Fibroblast of lung (primary cell): ENCODE measurements at places on chromosomes 13 and 19.

DNA sequence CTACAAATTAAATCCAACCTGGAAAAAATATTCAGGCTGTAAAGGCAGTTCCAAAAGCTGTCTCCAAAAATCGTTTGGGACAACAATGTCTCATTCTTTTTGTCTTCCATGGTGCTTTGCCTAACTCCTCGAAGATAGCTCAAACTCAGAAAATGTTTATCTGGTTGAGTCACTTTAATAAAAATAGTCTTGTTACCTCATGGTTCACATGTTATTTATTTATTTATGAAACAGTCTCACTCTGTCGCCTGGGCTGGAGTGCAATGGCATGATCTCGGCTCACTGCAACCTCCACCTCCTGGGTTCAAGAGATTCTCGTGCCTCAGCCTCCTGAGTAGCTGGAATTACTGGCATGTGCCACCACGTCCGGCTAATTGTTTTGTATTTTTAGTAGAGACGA, 4.9 kb upstream of the BRD4 start:
- DNase-seq: peak; percentile 62

DNA sequence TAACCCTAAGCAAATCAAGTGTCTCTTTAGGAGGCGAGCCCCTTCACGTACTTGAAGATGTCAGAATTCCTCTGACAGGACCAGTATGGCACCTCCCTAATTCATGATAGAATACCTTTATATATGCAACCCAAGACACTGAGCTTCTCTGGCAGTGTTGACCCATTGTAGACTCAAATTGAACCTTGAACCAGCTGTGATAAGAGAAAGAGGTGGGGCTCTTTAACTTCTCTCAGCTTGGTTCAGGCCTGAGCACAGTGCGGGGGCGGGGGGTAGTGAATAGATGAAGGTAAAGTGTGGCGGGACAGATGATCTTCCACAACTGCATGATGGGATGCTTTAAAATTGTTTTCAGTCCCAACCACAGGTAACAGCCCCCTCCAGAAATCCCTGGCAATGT, 12.1 kb downstream of the MBNL2 start:
- DNase-seq: no peak

DNA sequence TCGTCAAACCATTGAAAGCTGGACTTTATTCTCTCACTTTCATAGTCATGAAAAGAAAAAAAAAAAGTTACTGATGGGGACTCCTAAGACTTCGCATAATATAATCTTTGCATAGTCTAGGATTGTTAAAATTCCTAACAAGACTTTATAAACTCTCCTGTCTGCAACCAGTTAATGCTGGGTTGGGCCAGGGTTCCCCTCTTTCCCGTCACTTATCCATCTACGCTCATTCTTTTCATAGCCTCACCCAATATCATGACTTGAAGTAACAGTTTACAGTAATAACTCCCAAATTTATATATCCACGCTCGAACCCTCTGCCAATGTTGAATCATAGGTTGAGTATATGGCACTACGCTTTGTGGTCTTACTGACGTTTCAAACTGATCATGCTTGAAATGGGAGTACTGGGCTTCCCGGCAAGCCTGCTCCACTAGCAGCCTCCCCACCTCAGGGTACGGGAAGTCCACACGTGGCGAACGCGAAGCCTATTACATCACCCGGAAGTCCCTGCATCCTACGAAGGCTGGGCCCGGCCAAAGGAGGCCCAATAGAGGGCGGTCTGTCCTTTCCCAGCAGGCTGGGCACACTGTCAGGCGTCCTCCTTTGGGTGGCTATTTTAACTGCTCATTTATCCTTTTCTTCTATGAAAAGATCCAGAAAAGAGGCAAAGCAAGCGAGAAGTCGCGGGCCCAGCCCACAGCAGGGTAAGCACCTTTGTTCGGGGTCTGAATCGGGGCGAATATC, 694 bp upstream of the ZNF460 start:
- peak; percentile 99 for DNase-seq

DNA sequence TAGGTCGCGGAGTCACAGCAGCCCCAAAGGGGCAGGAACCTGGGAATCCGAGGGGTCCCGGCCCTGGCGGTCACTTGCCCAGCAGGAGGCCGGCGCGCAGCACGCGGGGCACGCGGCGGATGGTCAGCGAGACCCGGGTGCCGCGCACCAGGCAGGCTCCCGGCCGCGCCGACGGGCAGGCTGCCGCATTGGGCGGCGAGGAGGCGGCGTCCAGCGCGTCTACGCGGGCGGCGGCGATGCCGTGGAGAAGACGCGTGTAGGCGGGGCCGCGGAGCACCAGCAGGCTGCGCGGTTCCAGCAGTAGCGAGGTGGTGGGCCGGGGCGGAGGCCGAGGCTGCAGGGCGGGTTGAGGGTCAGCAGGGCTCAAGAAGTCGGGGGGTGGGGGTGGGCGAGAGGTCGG, 607 bp upstream of the SYNE4 start:
- DNase-seq: peak; percentile 67

DNA sequence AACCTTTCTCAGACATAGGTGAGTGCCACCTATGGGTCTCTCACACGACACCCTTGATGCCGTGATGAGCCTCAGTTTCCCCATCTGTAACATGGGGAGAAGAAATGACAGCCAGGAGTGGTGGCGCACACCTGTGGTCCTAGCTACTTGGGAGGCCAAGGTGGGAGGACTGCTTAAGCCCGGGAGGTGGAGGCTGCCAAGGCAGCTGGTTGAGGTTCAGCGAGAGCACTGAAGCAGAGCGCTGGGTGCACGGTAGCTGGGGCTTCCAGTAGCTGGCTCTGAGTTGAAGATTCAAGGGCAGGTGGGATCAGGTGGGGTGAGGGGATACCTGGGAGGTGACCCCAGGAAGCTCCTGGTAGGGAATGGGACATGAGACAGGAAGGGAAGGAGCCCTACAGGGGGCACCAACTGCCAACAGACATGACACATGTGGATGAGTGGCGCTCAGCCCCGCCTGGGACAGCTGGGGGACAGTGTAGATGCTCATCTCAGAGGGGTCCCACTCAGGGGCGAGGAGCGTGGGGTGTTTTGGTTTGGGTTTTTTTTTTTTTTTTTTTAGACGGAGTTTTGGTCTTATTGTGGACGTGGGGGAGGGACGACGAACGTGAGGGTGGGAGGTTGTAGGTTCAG, 6.5 kb upstream of the SSBP4 start:
- no peak for DNase-seq

GRCh38 chr19:51811344-51811743, 16.4 kb downstream of the FPR3 start:
- DNase-seq: no peak

GRCh38 chr19:36207605-36208252, 6.7 kb downstream of the ZNF565 start:
- DNase-seq: no peak

DNA sequence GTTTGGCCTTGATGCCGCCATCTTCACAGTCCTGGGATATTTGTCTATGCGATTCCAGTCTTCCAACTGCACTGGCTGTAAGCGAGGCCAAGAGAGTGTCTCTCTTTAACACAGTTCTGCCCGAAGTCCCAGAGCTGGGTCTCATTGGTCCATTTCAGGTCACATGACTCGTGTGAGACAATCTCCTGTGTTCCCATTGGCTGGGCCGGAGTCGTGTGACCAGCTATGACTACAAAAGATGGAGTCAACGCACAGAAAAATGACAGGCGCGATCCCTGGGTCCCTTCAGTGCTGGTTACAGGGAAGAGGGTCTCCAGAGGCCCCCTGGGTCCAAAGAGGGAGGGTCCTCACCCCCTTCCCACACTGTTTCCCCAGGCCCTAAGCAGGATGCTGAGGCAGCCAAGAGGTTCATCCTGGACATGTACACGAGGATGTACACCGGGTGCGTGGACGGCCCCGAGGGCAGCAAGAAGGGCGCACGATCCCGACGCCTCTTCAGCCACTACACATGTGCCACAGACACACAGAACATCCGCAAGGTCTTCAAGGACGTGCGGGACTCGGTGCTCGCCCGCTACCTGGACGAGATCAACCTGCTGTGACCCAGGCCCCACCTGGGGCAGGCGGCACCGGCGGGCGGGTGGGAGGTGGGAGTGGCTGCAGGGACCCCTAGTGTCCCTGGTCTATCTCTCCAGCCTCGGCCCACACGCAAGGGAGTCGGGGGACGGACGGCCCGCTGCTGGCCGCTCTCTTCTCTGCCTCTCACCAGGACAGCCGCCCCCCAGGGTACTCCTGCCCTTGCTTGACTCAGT, 15.9 kb upstream of the S1PR4 start:
- DNase-seq: no peak
